ENCODE measurements at places on chromosomes 12 and 14.

- H3K27ac ChIP-seq = no peak overlapping the region
- peaks cover 5% of the 10 kb centered on the region for H3K4me1 ChIP-seq
- no peaks in the 10 kb centered on the region for H3K27me3 ChIP-seq
- H3K4me3 ChIP-seq = no peak overlapping the region
- H3K36me3 ChIP-seq = no peaks in the 10 kb centered on the region
These were observed 7.6 kb downstream of the CEP170B start for GRCh38 chr14:104872469-104873341.

DNA sequence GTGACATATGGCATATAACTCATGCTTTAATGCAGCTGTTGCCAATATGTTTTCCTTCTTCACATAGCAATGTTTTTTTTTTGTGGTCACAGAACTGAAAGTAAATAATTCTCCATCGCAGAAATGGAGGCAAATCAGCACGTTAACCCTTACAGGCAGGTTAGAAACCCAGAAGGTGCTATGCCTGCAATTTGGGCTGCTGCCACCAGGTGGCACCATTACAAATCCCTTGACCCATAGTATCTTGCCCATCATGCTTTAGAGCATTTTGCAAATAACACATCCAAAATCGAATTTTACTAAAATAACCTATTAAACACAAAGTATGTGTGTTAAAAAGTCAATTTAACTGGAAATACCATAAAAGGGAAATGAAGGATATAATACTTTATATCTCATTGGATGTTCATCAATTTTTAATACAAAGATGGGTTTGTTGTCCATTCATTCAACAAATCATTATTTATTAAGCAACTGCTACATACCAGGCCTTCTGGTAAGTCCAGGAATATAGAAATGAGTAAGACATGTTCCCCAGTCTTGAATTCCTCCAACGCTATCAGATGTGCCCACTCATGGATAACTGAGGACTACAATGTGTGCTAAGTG is 340.1 kb downstream of the GLT1D1 start:
- no peaks in the 10 kb centered on the region for H3K4me1 ChIP-seq
- no peaks in the 10 kb centered on the region for H3K36me3 ChIP-seq
- no peaks in the 10 kb centered on the region for H3K27me3 ChIP-seq
- H3K4me3 ChIP-seq = no peak overlapping the region
- no peak overlapping the region for H3K27ac ChIP-seq

DNA sequence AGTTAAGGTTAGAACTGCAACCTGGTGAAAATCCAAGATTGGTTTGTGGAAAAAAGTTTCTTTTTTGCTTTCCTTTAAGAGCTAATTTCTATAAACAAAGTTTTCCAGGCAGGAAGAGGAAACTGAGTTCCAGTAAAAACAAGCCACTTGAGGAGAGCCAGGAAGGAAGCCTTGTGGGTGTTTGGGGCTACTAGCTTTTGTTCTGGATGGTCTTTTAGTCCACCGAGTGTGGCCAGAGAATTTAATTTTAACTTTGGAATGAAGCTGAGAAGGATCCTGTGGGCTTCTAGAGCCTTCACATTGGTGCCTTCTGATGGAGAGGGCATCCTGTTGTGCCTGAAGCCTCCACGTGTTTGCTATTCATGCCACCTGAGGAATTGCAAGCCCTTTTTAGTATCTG is 327.9 kb downstream of the C12orf75 start:
- DNase-seq = no peak
- no peaks in the 10 kb centered on the region for H3K27me3 ChIP-seq
- H3K27ac ChIP-seq = no peak overlapping the region
- peaks cover 4% of the 10 kb centered on the region for H3K4me1 ChIP-seq
- H3K4me3 ChIP-seq = no peak overlapping the region

GRCh38 chr12:19243551-19243950 is 114.0 kb downstream of the PLEKHA5 start:
- H3K4me1 ChIP-seq = no peaks in the 10 kb centered on the region
- H3K36me3 ChIP-seq = no peaks in the 10 kb centered on the region
- H3K27ac ChIP-seq = no peak overlapping the region
- no peaks in the 10 kb centered on the region for H3K27me3 ChIP-seq
- DNase-seq = no peak

Measured in psoas muscle (tissue), 8 donors.